ENCODE measurements at places on chromosomes 5 and 9.

DNA sequence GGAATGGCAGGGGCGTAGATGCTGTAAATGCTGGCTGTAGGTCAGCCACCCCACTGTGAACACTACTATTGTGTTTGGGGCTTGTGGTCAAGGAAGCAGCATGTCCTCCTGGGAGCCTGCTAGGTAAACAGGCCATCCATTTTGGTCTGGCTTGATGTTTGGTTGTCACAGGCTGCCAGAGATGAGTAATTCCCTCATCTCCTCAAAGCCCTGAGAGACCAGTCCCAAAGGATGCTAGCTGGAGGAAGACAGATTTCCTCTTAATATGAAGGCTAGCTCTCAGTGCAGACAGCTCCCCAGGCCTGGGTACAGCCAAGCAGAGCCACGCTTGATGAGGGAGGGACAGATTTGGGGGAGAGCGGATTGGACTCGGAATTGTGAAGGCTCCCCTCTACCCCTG, 72.5 kb upstream of the MAP1B start:
- no peak for DNase-seq

DNA sequence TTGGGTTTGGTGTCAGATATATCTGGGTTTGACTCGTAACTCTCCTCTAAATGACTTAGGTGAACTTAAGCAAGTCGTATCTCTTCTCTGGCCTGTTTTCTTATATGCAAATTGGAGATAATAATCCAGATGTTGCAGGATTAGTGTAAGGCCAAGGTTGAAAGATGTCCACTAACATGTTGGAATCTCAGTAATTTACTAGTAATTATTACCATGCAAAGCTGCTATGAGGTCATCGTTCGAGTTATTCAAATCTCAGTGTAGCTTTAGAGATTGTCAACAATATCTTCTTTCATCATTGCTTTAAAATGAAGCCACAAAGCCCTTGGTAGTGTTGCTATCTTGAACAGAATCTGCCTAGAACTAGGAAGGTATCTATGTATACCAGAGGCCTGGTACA, 437.7 kb upstream of the KLF4 start:
- DNase-seq: no peak

DNA sequence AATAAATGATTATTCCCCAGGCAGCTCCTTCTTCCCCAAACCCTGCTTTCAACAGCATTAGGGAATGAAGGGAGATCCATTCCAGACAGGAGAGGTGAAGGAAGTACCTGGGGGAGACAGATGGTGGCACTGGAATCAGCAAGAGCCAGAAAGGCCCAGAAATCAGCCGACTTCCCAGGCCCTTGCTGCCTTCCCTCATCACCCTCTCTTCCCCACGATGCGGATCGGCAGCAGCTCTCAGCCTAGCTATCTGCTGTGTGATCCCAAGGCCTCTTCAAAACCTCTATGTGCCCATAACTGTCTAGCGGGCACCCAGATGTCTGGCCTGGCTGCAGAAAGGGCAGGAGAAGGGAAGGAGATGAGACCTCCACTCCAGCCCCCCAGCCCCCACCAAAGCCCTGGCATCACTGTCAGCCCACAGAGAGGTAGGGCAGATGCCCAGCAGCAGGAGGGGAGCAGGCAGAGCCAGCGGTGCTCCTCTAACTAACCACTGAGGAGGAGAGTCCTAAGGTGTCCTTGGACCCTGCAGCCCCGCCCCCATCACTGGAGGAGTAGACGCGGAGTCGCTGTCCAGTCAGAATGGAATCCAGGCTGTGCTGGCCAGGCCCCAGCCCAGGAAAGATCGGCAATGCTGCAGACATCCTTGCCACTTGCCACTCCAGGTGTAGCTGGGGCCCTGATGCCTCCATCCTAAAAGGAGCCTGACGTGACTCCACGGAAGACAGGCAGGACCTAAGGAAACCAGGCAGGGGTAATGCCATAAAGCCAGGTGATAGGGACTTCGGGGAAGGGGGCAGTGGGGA, 12.7 kb downstream of the CNTFR start:
- no peak for DNase-seq

GRCh38 chr5:89580976-89581375, 698.0 kb upstream of the MEF2C start:
- no peak for DNase-seq

DNA sequence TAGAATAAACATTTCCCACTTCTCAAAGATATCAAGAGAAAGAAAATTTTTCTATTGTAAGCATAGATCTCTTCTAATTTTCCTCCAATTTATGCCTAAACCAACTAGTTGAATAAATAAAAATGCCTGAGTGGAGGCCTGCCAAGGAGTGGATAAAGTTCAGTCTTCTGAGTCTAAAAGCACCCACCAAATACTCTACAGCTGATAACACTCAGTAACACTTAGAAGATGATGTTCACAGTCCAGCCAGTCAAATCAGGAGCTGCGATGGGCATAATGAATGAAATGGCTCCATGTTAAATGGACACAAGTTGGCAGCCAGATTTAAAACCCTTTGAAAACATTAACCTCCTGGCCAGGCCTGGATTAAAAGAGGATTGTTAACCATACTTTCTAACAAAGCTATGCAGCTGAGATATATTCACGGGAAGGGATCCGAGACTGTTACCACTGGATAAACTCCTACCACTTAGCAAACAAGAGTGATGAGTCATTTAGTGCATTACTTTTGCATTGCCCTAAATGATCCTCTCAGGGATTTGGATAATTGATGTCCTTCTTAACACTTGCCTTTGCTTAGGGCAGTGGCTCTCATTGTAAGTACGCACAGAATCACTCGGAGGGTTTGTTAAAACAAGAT, 63.7 kb upstream of the CCDC112 start:
- DNase-seq: no peak

GRCh38 chr9:22529426-22530199, 83.0 kb downstream of the DMRTA1 start:
- DNase-seq: no peak

DNA sequence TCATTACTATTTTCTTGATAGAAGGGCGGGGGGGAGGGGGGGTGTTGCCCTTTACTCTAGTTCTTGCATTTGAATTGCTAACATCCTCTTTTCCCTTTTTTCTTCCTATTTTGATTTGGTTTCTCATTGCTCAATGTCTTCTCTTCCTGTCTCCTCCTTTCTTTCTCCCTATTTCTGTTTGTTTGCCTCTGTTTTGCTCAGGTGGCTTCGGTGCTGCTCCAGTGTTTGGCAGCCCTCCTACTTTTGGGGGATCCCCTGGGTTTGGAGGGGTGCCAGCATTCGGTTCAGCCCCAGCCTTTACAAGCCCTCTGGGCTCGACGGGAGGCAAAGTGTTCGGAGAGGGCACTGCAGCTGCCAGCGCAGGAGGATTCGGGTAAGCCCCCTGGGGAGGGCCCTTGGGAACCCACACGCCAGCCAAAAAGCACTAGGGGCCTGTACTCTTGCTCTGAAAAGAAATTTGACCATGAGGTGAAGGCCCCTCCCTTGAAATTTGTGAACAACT, 48.3 kb downstream of the FAM78A start:
- DNase-seq: no peak

- no peak for DNase-seq
Measured at GRCh38 chr5:25330721-25331120, 685.9 kb upstream of the CDH10 start.

- DNase-seq: no peak
Measured at GRCh38 chr9:89935801-89936200, 331.0 kb downstream of the GADD45G start.

DNA sequence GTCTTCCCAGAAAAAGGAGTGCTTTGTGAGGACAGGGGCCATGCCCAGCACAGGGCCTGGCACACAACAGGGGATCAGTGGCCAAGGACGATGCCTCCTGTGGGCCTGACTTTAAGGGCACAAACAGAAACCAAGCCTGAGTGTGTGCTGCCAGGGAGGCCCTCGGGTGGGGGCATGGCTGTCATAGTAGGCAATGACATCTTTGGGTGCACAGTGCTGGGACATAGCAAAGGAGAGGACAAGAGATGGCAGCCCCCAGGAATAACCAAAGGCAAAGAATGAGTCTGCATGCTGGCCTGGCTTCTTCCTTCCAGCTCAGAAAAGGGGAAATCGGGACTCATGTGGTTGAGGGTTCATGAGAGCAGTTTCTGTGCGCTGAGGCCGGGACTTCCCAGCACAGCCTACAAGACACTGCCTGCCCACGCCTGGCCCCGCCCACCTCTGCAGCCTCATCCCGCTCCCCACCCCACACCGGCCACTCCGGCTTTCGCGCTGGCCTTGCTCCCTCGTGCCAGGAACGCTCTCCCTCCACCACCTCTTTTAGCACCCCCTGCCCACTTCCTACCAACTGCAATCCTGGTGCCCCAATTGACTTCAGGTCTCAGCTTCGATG, 13.8 kb upstream of the LHX2 start:
- DNase-seq: no peak

GRCh38 chr9:131457746-131458145, 45.0 kb upstream of the POMT1 start:
- no peak for DNase-seq

- no peak for DNase-seq
Measured at GRCh38 chr9:27447031-27447683, 76.9 kb upstream of the IFNK start.

DNA sequence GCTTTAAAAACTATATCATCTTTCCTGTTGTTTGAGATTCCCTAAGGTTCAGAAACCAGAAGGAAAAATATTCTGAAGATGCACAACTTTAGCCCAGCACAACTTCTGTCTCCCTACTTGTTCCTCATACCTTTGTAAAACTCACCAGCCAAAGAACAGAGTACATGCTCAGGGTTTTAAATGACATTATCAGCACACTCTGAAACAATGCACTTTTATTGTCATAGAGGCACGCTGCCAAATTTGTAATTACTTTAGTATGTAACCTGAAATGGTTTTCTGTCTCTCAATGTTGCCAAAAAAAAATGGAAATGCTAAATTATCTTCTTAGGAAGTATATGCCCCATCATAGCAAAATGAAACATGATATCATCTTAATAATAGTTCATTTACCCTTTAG, 383.6 kb upstream of the CDH6 start:
- DNase-seq: no peak

DNA sequence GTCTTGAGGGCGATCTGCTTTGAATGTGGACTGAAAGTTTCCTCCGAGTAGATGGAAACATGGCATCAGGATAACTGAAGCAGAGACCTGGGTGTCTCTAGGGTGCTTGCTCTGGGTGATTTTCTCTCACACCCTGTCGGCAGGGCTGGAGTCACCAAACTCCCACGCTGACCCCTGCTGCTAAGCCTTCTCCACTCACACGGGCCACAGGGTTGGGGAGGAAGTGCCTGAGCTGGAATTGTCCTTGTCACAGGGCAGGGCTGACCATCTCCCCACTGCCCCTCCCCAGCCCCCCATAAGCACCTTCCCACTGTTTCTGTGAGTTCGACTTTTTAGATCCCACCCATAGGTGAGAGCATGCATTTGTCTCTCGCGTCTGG, 212.9 kb downstream of the FANCC start:
- no peak for DNase-seq
